ENCODE measurements at places on chromosomes 16 and 17.
A peak's percentile ranks its signal among the peaks of the same experiment; 100 is the strongest.

GRCh38 chr16:70695331-70696070, 9.6 kb upstream of the MTSS2 start:
- no peak for DNase-seq

DNA sequence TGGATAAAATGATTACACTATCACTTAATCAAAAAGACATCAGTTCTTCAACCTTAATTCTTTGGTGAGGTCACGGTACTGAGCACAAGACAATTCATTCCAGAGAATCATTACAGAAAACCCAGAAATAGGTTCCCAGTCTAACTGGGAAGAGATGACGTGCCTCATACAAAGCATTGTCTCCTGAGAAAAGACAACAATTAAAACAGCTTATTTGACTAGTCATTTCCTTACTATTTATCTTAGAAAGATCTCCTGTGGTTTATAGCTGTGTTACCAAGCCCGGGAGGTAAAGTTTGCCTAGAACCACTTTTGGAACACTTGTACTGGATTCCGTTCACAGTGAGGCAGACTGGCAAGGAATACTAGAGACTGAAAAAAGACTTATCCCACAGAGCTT, 5.1 kb downstream of the PHF12 start:
- no peak for DNase-seq

- DNase-seq = no peak
Measured at GRCh38 chr17:2068519-2069051, 13.7 kb downstream of the HIC1 start.

DNA sequence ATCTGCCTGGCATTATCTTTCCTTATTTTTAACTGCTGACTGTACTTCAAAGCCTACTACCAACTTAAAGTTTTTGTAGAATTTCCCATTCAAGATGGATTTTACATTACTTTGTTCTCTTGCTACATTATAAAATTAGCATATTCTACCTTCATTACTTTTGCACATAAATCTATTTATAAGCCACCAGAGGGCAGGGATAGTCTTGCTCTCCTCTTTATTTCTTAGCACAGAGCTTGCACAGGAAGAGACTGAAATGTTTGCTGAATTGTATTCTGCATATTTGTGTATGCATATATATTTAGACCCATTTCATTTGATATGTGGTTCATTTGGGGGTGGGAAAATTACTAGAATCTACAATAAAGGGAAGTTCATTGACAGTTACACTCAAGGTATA, 108.0 kb downstream of the SKAP1 start:
- DNase-seq = no peak

DNA sequence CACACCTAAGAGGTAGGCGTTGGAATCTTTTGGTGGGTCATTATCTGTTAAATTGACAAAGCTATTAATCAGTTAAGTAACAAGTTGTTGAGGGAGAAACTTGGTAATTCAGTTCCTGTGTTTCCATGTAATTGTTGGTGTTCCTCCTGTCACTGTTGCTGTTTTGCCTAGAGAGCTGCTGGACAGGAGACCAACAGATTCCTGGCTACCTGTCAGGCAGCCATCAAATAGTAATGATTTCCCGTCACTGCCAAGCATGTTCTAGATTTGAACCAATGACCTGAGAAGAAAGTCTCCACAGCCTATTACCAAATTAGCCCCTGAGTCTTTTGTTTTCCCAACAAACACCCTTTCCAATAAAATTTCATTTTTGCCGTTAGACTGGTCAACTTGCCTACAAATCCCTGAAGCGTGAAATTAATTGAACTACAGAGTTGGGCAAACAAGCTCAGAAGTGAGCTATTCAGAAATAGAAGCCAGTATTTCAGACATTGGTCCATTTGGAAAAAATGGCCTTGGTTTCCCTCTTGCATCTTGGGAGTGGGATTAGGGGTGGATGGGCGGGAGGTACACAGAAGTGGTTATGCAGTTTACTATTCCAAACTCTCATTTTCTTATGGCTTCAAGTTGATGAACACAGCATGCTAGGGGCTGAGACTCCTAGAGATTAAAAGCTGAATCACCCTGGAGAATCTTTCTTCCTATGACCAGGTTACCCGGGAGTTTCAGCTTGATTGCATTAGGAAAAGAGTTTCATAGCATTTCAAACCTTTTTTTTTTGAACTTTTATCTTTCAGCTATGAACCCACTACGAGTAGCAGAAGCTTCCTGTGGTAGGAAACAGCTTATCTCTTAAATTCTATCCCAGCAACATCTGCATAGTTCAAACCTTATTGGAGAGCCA, 262.8 kb upstream of the MAF start:
- DNase-seq = no peak

DNA sequence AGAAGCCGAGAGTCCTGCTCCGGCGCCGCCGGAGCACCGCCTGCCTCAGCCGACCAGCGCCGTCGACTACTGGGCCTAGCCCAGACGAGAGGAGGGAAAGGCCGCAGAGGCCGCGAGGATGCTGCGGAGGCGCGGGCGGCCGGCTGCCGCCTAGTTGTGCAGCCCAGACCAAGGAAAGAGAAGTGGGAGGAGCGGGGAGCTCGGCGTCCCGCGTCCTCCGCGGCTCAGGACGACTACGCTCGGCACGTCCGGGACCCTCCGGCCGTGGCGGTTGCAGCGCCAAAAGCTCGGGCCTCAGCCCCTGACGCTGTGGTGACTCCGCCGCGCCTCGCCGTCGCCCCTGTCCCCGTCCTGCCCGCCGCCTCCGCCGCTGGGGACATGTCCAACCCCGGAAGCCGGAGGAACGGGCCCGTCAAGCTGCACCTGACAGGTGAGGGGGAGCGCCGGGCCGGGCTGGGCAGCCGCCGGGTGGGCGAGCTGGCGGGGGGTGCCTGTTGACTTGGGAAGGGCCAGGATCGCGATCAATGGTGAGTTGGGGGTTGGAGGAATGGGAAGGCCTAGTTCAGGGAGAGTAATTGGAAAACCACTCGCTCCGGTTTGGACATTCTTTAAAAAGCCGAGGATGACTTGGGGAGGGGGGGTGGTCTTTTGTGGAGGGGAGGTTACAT, 37.7 kb downstream of the RNF135 start:
- DNase-seq = peak; percentile 52

- DNase-seq = no peak
Measured at GRCh38 chr17:2113279-2113622, 58.3 kb downstream of the HIC1 start.

GRCh38 chr17:77096570-77097214, 44.1 kb upstream of the SEC14L1 start:
- DNase-seq = no peak

- DNase-seq = no peak
Measured at GRCh38 chr17:66663041-66663606, 171.8 kb upstream of the CACNG5 start.

DNA sequence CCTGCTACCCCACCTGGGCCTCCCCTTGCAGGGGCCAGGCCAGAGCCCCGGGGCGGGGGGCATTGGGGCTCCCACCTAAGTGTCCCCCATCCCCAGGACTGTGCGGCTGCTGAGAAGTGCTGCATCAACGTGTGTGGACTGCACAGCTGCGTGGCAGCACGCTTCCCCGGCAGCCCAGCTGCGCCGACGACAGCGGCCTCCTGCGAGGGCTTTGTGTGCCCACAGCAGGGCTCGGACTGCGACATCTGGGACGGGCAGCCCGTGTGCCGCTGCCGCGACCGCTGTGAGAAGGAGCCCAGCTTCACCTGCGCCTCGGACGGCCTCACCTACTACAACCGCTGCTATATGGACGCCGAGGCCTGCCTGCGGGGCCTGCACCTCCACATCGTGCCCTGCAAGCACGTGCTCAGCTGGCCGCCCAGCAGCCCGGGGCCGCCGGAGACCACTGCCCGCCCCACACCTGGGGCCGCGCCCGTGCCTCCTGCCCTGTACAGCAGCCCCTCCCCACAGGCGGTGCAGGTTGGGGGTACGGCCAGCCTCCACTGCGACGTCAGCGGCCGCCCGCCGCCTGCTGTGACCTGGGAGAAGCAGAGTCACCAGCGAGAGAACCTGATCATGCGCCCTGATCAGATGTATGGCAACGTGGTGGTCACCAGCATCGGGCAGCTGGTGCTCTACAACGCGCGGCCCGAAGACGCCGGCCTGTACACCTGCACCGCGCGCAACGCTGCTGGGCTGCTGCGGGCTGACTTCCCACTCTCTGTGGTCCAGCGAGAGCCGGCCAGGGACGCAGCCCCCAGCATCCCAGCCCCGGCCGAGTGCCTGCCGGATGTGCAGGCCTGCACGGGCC, 1.9 kb downstream of the WFIKKN1 start:
- no peak for DNase-seq
